Dermis microvascular lymphatic vessel endothelial cell (primary cell): ENCODE measurements at places on chromosomes 6 and 20. TPM values are rescaled to one million over a fixed set of nuclear protein-coding genes. Genes with fewer than 3 reads are reported as not detected.
A peak's percentile ranks its signal among the peaks of the same experiment; 100 is the strongest.

GRCh38 chr6:24381476-24382219 lies 21.1 kb upstream of the MRS2 start:
- DNase-seq, result no peak

DNA sequence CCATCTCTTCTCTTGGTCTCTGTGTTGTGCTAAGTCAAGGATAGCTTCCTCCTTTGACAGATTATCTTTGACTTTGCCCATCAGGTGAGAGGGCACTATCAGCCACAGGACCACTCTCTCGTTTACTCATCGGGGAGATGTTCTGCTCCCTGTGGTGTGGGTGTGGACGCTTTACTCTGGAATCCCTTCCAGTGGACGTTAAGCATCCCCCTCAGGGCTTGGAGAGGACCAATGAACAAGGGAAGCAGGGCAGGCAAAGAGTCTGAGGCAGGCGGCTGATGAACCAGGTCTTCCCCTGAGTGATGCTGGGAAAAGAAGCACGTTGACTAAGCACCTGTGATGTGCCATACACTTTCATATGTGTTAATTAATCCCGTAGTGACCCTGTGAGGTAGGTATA lies 21.0 kb upstream of the RNF24 start:
- DNase-seq, result no peak

DNA sequence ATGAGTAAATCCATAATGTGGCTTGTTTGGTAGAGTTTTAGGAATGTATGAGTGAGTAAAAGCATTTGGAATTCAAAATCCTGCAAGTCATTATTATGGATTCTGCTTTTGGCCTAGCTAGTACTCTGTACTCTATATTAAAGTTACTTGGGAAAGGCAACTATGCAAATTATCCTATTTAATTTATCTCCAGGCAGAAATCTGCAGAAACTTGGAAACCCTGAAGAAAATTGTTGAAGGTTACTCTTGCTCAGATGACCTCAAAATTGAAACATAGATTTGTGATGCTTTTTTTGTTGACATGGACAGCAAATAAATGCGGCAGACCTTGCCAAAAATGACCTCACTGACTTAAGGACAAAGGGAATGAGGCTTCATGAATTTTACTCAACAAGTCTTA lies 477.1 kb upstream of the EYS start:
- DNase-seq, result no peak

- DNase-seq, result peak; percentile 90
These were observed 189.7 kb upstream of the JAG1 start for GRCh38 chr20:10863337-10864060.

The SNAP25 gene
- total RNA-seq, result under 0.01 TPM in 1 of 2 replicates, not detected in the other

- DNase-seq, result peak; percentile 12
These were observed 90.0 kb downstream of the PERP start for GRCh38 chr6:138017166-138017757.

DNA sequence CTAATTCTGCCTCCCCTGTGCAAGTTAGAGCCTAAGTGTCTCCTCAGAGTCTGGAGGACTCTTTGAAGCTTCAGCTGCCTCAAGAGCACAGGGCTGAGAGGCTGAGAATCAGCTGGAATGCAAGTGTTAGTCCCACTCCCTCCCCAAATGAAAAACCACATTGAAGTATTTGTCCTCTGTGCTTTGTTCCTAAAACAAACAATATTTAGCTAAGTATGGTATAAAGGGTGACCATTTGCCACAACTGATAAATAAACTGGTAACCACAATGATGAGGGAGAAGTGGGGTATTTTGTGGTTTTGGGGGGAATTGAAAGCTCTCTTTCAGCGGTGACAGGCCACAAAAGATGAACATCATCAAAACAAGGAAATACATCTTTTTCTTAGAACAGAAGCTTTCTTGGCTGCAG lies 91.7 kb upstream of the HDDC2 start:
- DNase-seq, result no peak
